ENCODE measurements at places on chromosomes 11 and 22.
A peak's percentile ranks its signal among the peaks of the same experiment; 100 is the strongest.

GRCh38 chr11:73426219-73426850, 50.1 kb downstream of the RELT start:
- no peak for DNase-seq

DNA sequence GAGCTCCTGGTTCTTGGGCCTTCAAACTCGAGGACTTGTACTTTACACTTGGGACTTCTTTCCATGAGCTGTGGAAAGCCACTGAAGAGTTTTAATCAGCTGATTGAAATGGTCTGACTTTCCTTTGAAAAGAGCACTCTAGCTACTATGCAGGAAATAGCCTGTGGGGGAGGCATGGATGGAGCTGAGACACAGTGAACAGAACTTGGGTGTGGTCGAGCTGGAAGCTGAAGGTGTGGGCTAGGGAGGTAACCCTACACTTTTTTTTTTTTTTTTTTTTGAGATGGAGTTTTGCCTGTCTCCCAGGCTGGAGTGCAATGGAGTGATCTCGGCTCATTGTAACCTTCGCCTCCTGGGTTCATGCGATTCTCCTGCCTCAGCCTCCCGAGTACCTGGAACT, 17.5 kb upstream of the CAPRIN1 start:
- DNase-seq = no peak

GRCh38 chr11:4008116-4008515, 86.5 kb upstream of the RRM1 start:
- DNase-seq = no peak

DNA sequence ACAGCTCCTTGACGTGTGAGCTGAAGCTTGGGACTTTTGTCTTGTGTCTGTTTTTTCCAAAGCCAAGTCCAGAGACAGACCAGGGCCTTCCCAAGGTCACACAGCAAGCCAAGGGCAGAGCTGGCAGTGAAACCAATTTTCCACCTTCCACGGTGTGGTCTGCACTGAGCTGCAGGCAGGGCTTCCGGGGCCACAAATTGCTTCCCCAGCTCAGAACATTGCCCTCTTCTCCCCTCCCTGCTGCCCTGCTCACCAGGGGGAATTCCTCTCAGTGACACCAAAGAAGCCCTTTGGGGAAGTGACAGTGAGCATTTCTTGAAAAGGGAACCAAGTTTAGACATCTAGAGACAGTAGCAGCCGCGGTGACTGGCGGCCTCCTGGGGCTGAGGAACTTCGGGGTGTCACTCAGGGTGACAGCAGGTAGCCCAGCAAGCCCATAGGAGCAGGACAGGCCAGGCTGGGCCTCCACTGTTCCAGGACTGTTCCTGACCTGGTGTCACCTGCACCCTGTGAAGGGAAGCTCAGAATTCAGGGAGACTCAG, 9.2 kb downstream of the FXYD2 start:
- DNase-seq = peak; percentile 16

DNA sequence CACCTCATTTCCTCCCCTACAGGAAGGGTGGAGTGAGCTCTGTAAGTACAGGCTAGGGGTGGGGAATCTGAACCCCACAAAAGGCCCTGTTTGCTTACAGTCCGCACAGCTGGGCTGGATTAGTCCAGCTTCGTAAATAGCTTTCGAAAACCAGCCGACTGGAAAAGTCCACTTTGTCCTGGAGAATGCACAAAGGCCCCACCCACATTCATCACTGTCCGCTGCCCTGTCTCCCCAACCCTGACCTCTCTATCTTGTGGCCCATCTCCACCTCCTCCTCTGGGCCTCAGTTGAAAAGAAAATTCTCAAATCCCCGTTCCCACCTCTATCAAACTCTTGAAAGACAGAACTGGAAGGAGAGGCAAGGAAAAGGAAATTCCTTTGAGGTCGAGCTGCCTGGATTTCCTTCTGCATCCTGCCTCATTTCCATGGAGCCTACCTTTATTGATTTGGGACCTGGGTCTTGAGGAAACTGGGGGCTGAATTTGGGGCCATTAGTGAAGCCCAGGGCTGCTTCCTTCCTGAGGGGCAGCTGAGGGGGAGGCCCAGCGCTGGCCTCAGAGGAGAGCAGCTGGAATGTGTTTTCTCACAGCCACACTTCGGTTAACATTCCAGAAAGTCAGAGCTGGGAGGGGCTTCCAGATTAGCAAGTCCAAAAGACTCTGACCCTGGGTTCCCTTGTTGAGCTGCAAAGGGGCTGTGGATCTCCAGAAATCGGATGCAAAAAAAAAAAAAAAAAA, 147.6 kb downstream of the FBXO7 start:
- no peak for DNase-seq

- no peak for DNase-seq
These were observed 47.6 kb downstream of the LIF start for GRCh38 chr22:30198921-30199320.

- peak; percentile 49 for DNase-seq
These were observed 24.8 kb downstream of the ACER3 start for GRCh38 chr11:76885390-76886097.

GRCh38 chr11:20990447-20990846, 321.1 kb downstream of the NELL1 start:
- no peak for DNase-seq

DNA sequence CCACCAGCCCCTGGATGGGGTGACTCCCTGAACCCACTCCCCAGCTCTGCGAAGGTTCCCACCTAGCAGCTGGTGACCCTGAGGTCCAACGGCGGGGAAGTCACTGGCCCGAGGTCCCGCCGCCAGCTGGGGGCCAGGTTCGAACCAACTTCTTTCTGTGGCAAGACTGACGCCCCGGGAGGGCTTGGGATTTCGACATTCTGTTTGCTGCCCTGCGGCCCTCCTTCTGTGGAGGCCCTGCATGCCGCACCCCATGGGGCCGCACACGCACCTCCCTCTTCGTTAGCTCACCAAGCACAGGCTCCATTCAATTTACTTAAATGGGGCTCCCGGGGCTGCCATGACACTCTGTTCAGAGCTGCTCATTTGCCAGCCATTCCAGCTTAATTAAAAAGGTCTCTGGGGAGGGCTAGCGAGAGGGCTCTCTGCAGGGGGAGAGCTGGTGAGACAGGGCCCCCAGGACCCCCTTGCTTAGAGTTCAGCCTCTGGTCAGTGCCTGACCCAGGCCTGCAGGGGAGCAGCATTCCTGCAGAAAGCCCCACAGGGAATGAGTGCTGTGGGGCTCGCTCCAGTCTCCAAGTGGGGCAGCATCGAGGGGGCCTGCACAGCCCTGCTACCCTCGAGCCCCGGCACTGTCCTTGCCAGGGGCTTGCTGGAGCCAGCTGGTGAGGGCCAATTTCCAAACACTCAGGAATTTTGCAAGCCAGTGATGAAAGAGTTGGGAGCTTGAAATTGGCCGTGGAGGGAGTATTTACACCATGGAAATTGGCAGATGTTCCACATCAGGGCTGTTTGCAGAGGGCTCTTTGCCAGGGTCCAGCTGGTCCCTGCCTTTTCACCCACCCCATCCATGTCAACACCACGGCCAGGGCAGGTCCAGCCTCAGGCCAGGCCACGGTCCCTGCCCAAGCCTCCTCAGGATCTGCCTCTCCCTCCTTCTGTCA, 80.8 kb downstream of the CACNA1I start:
- DNase-seq = no peak

- no peak for DNase-seq
These were observed 13.8 kb downstream of the C11orf71 start for GRCh38 chr11:114386545-114386944.

GRCh38 chr11:1152316-1153104, 5.2 kb upstream of the MUC5AC start:
- no peak for DNase-seq

DNA sequence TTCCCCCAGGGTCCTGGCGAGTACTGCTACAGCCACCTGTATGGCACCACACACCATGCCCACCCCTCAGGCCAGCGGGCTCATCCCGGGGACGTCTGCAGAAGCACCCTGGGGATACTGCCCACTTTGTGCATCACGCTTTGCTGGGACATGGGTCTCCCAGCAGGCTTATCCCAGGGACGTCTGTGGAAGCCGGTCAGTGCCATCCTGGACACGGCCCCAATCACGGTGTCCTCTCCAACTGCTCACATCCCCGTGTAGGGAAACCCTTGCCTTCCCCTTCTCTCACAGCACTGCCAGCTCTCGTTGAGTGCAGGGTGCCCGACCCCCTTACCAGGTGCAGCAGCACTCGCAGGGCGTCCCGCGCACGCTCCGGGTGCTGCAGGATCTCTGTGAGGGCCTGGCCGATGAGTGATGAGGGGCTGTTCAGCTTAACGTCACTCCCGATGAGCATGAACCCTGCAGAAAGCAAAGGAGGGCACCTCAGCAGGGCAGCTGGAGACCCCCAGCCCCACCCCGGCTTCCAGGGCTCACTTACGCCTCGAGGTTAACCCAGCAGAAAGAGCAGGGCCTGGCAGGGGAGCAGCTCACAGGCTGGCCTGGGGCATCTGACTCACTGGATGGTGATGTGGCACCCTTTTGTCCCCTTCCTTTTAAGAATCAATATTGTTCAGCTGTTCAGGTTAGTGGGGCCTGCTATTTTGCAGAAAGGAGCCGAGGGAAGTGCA, 76.9 kb upstream of the PITPNB start:
- no peak for DNase-seq

DNA sequence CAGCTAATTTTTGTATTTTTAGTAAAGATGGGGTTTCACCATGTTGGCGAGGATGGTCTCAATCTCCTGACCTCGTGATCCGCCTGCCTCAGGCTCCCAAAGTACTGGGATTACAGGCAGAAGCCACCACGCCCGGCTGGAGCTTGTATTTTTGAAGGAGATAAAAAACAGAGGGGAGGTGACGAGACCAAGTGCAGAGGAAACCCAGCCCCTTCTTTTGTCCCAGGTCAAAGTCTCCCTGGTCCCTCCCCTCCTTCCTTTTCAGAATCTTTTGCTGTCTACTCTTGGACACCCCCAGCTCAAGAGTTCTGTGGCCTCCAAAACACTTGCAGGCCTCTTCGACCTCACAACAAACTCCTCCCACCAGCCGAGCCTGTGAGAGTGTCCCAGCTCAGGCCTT, 12.2 kb upstream of the TMEM184B start:
- DNase-seq = peak; percentile 70

- peak; percentile 68 for DNase-seq
These were observed 24.1 kb downstream of the GRAMD1B start for GRCh38 chr11:123454060-123454651.

Data from hematopoietic multipotent progenitor cell treated with erythropoietin and hydrocortisone succinate and interleukin-3 and kit ligand, for 8 days (in vitro differentiated cells).